ENCODE measurements at places on chromosomes 7 and 10.

DNA sequence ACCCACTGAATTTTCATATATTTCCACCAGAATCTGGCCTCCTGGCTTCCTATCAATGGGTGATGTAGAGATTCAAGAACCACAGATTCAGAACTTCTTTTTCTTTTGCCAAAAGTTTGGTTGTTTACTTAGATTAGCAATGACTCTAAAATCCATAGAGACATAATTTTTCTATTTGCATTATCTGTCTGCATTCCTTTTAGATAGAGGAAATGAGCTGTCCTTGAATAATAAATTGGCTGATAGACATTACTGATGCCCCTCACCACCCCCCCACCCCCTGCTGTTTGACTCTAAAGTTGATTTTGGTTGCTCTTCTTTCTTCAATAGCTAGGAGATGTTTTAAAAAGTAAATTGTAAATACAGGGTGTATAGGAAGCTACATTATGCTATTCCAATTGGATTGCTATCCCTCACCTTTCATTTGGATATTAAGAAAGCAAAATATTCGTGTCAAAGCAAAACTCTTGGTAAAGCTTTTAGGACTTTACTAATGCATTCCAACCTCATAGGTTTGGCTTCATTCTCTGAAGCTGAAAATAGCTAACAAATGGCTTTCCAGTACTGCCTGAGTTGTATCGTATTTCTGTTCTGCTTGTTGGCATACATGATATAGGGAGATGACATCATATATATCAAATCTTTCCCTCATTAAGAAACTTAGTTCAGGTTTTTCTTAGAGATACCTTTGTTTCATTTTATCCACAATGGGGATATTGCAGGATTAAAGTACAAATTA lies 606.0 kb downstream of the ARL4A start:
- DNase-seq = no peak

- DNase-seq = no peak
Observed at GRCh38 chr10:31140716-31141115, 109.1 kb upstream of the ZNF438 start.

DNA sequence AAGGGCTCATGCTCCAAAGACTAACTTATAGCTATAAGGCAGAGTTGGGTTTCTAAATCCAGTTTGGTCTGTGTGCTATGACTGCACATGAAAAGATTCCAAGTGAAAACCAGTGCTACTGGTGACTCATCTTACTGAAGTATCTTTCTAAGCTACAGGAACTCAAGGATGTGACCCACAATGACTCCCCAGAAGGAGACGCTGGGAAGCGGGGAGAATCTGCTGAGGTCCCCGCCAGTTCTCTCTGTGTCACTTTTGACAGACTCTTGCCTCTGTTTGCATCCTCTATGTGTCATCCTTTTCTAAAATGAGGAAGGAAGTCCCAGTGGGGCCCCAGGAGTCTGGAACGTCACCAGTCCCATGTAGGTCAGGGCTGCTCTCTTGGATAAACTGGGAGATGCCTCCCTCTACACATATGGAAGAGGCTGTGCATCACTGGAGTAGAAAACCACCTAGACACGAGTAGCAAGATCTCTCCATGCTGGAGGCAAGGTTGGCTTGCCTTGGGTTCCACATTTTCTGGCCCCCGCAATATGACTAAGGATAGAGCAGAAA lies 28.8 kb upstream of the GPR26 start:
- DNase-seq = no peak

DNA sequence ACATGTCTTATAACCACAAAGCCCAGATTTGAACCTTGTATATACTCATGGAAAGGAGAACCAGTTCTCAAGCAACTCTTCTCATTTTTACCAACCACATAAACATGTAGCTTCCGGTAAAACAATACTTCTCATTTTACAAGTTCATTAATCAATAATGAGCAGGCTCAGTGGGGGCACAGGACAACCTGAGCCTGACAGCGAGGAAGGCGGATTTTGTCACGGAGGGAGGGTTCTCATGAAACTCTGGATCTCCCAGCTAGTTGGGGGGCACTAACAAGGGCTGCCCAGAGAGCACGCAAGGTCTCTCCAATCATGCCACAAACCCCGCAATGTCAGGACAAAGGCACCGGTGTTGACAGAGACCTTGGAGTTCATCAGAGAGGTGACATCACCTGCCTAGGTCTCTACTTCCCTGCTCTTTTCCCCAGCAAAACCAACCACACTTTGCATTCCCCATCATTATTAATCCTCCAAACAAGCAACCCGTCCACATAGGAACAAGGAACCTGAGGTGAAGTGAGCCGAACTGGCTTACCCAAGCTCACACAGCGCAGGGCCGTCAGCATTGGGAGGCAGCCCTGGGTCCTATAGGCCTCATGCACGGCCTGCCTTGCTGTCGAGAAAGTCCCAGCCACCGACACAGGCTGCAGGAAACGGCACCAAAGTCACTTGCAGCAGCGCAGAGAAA lies 192.1 kb upstream of the KLF14 start:
- no peak for DNase-seq

- DNase-seq = no peak
Observed at GRCh38 chr7:135784013-135784412, 35.4 kb upstream of the FAM180A start.

GRCh38 chr10:77177161-77177560 lies 460.4 kb downstream of the KCNMA1 start:
- DNase-seq = no peak

DNA sequence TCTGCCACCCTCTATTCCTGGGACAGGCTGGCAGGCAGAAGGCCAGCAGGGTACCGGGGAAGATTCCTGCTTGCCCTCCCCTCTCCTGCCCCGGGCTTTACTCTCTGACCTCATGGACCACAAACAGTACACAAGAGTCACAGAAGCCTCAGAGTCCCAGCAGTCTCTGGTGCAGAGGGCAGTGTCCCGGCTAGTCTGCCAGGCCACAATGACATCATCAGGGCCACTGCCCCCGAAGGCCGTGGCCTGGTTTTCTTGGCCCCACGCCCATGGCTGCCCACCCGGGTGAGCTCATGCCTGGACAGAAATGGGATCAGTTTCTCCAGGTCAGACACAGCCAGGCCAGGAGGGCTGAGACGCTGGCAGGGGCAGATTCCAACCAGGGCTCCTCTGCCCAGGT lies 91.9 kb downstream of the MYL10 start:
- DNase-seq = no peak

GRCh38 chr7:55550010-55550663 lies 22.2 kb downstream of the VOPP1 start:
- DNase-seq = no peak

All from activated naive CD4-positive, alpha-beta T cell treated with anti-CD3 and anti-CD28 coated beads, Interleukin-2, amount 50 U/mL, for 16 hours (primary cell).